Amygdala (tissue), 56 donors: ENCODE measurements at places on chromosomes 11 and 22.

DNA sequence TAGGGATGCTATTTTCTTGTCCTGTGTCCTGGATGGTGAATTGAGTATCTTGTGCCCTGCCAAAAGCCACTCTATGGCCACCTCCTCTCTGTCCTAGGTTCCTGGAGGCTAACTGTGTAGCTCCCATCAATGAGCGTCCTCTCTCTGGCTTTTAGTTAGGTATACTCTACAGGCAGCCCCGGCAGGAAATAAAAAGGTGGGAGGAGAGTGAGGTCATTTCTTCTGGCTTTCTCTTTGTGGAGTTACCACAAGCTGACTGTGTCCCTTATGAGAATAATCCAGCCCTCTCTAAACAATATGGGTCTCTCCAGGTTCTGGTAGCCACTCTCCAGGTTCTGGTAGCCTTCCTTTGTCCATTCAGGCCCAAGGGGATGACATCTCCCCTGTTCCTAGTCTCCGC lies 11.7 kb upstream of the ASPHD2 start:
- no peak for DNase-seq

- DNase-seq = no peak
Measured at GRCh38 chr11:8679006-8679405, 3.5 kb downstream of the TRIM66 start.

DNA sequence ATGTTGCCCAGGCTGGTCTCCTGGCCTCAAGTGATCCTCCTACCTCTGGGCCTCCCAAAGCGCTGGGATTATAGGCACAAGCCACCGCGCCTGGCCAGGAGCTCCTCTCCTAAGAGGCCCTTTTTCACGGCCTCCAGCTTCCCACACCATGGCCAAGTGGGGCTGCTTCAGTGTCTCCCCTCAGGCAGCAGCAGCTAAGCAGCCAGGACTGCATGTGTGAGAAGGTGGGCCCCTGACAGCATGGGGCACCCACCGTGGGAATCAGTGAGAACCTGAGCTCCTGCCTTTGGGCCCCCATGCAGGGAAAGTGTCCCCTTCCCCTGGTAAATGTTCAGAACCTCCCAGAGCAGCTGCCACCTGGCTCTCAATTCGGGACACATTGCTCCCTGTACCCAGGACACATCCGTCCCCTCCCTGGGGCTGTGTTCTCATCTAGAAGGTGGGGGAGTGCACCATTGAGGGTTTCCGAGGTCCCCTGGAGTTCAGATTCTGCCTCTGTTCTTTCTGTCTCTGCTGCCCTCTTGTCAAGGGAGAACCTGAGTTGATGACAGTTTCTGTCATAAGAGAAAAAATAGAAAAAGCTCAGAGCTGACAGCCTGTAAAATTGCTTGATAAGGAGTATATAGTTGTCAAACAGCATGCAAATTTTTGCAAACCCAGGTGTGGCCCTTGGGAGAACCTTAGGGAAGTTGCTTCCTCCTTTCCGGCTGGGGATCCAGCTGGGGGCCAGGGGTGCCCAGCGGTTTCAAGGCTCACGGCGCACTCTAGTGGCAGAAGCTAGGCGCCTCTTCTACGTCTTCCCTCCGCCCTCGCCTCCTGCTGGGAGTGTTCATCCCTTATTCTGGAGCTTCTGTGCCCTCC lies 29.7 kb downstream of the FAM83F start:
- DNase-seq = no peak

GRCh38 chr11:72609045-72609444 lies 65.2 kb downstream of the PDE2A start:
- no peak for DNase-seq

GRCh38 chr11:111260811-111261210 lies 15.3 kb downstream of the POU2AF2 start:
- DNase-seq = no peak

GRCh38 chr22:50183141-50183971 lies 2.4 kb upstream of the TRABD start:
- no peak for DNase-seq
